ENCODE measurements at places on chromosomes 11 and 22. TPM values are rescaled to one million over a fixed set of nuclear protein-coding genes. Genes with fewer than 3 reads are reported as not detected.

- DNase-seq: peak; percentile 61
Observed at GRCh38 chr11:2298795-2299761, 2.6 kb downstream of the C11orf21 start.

BCO2 gene
- total RNA-seq: 15.6 TPM

DNA sequence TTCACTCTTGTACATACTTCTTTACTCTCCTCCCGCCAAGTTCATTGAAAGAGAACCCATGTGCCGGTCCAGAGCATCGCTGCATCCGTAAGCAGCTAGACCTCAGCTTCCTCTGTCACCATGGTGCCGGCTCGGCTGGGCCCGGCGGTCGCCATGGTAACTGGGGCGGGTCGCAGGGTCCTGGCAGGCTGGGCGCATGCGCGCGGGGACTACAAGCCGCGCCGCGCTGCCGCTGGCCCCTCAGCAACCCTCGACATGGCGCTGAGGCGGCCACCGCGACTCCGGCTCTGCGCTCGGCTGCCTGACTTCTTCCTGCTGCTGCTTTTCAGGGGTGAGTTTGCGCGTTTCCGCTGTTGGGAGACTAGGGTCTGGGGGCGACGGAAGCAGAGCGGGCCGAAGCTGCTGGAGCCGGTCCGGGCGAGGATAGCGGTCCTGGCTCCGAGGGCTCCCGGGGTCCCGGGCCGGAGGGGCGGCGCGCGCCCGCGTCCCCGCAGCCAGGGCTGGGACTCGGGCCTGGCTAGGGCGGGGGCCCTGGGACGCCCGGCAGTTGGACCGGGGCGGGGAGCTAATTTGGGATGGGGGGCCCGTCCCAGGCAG lies at the start of gene JAM3:
TSS of gene JAM3 (plus strand) at position 244 of the 597 bp plus-strand sequence. CDS start at position 256, 12 bp downstream.
- DNase-seq: peak; percentile 97

- DNase-seq: peak; percentile 80
Observed at GRCh38 chr11:60924110-60924905, at the start of gene TMEM132A. Gene TMEM132A, plus strand, starts transcription at chr11:60924460. Its CDS starts 174 bp downstream, at chr11:60924634.

LARGE1 gene
- total RNA-seq: 39.4 TPM

DNA sequence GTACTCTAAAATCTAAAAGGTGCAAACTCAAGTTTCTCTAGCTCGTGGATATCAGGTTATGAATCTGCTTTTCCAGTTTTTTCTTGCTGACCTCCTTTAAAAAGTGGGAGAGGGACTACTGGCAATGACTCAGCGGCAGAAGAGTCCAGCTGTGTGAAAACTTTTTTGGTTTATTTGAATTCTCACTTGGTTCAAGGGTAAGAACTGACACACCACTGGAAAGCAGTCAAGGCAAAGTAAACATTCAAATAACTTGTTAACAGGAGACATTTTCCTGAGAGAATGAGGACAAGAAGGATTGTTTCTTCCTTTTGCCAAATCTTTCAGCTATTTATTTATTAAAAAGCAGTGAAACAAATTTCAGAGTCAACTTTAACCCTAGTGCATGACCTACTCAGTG lies 36.1 kb downstream of the CDON start:
- DNase-seq: no peak

DNA sequence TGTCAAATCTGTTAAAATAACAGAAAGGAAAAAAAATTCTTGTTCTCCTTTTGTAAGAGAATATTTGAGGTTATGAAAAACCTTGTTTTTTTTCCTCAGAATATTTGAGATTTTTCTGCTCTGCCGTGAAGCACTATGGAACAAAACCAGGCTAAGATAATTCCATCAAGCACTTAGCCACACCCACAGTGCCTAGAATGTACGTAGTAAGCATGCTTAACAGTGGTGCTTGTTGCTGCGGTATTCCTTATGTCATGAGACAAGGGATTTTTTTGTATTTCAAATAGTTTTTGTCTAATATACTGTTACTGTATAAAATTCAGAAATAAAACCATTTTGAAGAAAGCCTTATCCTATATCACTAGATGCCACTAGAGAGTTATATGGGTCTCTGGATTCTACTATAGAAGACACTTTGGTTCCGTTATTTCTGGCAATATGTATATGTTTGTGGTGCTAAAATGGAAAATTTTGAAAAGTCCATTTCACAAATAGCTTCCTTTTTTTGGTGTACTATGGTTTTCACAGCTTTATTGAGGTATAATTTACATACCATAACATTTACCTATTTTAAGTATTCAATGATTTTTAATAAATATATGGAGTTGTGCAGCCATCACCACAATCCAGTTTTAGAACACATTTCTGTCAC lies 23.7 kb downstream of the PDHX start:
- no peak for DNase-seq

VPREB1 gene
- not detected for total RNA-seq

Data from sciatic nerve (tissue), 2 donors.